NCI-H1436 (cell line): ENCODE measurements at places on chromosomes 1 and 21.

GRCh38 chr1:234776876-234777855 is 167.2 kb upstream of the IRF2BP2 start:
- no peak for DNase-seq

DNA sequence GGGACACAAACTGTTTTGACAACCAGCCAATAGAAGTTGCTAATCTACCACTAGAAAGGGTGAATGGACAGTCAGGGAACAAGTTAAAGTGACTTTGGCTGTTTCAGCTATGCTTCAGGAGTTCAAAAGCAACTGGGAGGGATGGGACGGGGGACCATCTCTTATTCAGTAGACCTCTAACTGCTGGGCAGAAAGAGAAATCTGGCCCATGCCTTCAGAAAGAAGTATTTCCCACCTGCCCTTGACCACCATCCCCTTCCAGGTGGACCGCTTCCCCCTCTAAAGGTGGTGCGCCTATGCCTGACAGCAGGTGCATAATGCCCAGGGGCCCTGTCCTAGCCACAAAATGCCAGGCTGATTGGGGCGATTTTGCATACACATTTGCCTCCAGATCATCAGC is 5.2 kb downstream of the ITPKB start:
- DNase-seq: no peak

- no peak for DNase-seq
These were observed 2.0 kb downstream of the MTARC2 start for GRCh38 chr1:220750131-220750515.

DNA sequence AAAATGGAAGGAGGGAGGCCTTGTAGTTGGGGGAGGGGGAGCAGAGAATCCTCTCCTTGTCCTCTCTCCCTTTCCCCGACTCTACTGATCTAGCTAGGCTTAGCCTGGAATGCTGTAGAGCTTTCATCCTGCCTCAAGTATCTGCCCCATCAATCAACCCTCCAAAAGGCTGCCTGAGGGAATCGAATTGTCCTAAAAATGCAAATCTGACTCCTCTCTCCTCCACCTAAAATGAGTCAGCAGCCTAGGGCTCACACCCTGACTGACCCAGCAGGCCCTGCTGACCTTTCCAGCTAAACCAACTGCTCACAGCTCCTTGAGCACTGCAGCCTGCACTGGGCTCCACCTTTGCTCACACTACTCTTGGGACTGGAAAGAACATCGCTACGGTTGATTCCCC is 2.8 kb downstream of the HPDL start:
- no peak for DNase-seq

DNA sequence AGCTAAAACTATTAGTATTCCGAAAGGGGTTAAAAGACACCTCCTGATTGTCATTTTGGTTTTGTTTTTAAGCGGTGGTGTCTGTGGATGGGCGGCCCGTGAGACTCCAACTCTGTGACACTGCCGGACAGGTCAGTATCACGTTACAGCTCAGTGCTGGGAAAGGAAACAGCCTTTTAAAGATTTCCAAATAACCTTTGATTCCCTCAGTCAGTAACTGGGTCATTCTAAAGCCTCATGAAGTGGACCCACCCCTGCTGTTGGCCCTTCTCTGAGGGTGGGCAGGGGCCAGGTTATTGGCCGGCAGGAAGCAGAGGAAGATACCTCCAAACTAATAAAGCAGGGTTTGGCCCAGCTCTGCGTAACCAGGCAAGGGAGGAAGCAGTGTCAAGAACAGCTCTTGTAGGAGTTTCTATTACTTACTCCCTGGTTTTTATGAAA is 2.3 kb downstream of the RHOU start:
- no peak for DNase-seq
